ENCODE measurements at places on chromosomes 5 and 9. TPM values are rescaled to one million over a fixed set of nuclear protein-coding genes. Genes with fewer than 3 reads are reported as not detected.

TPD52L3 gene
- not detected for total RNA-seq

FCN2 gene
- total RNA-seq, result not detected

CDO1 gene
- total RNA-seq, result 21.2 TPM

PCDH12 gene
- 0.12 TPM for total RNA-seq

FSTL4 gene
- 1.4 TPM for total RNA-seq

SHISAL2B gene
- total RNA-seq, result 3.9 TPM

ENG gene
- total RNA-seq, result 1.4 TPM

ELOVL7 gene
- 7.0 TPM for total RNA-seq

SLC36A2 gene
- not detected for total RNA-seq

SLC28A3 gene
- not detected for total RNA-seq

CRHBP gene
- total RNA-seq, result not detected

INSL6 gene
- not detected for total RNA-seq

IL7R gene
- not detected for total RNA-seq

TGFBI gene
- 8.9 TPM for total RNA-seq

TLX3 gene
- 0.83 TPM for total RNA-seq

SPAG8 gene
- total RNA-seq, result not detected

C5orf58 gene
- not detected for total RNA-seq

TRPM3 gene
- 8.2 TPM for total RNA-seq

C5orf52 gene
- total RNA-seq, result not detected

PRDM9 gene
- not detected for total RNA-seq

POLR1E gene
- 45.5 TPM for total RNA-seq

LCP2 gene
- 0.38 TPM for total RNA-seq

ENHO gene
- 9.2 TPM for total RNA-seq

NIM1K gene
- not detected for total RNA-seq

AHRR gene
- total RNA-seq, result 1.8 TPM

CACNA1B gene
- 10.4 TPM for total RNA-seq

BRINP1 gene
- 33.5 TPM for total RNA-seq

CER1 gene
- total RNA-seq, result 2.4 TPM

PCDHA11 gene
- total RNA-seq, result 26.5 TPM

RIMOC1 gene
- 25.3 TPM for total RNA-seq

BNIP1 gene
- 13.7 TPM for total RNA-seq

PFDN1 gene
- total RNA-seq, result 119 TPM

IFNA21 gene
- total RNA-seq, result not detected

PRRX2 gene
- 8.3 TPM for total RNA-seq

PCDHA7 gene
- 8.7 TPM for total RNA-seq

TMOD1 gene
- total RNA-seq, result 0.69 TPM

PROB1 gene
- total RNA-seq, result 2.7 TPM

SMIM27 gene
- total RNA-seq, result 3.4 TPM

ASPN gene
- not detected for total RNA-seq

TOR2A gene
- total RNA-seq, result 23.5 TPM

CTSL gene
- 30.4 TPM for total RNA-seq

Measured in GM23338 (cell line).